NCI-H1930 (cell line): ENCODE measurements at places on chromosomes 5 and 9.

DNA sequence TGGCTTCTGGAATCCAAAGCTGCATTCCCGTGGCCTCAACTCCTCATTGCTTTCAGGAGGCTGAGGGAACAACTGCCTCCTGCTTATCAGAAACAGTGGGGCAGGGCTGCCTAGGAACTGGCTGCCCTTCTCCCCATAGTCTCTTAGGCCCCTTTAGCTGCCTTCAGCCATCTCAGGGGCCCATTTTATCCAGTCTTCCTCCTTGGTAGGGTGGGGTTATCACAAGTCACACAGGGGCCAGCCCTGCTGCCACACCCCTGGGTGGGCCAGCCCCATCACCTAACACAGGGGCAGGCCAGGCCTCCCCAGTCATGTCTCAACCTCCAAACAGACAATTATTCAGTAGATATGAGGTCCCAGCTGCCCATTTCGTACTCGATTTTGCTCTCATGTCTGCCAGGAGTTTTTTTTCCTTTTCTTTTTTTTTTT lies 3.9 kb downstream of the ALAD start:
- no peak for DNase-seq

- DNase-seq = no peak
Observed at GRCh38 chr5:168898247-168898911, 319.2 kb upstream of the PANK3 start.

GRCh38 chr5:2738156-2738699 lies 13.2 kb downstream of the IRX2 start:
- no peak for DNase-seq

DNA sequence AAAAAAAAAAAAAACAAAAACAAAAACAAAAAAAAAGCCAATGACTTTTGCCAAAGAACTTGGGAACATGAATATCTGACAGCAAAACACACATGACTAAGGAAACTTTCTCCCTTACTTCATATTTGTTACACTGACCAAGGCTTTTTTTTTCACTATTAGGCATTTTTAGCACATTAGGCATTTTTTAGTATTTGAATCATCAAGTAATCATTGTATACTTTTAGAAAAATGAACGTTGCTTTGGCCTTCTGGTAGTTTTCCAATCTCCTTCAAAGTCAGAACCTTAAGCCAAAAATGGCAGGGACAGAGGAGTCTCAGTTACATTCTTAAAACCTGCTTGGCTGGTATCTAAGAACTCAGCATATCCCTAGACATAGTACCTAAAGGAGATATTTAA lies 19.3 kb downstream of the NREP start:
- DNase-seq = no peak
